Activated T-helper 17 cell treated with anti-CD3 and anti-CD28 coated beads, Interleukin-2, amount 50 U/mL, for 72 hours (primary cell): ENCODE measurements at places on chromosomes 4 and X. TPM values are rescaled to one million over a fixed set of nuclear protein-coding genes. Genes with fewer than 3 reads are reported as not detected.
A peak's percentile ranks its signal among the peaks of the same experiment; 100 is the strongest.

- ATAC-seq = no peak
These were observed 303.7 kb downstream of the HNRNPD start for GRCh38 chr4:82069883-82070638.

DNA sequence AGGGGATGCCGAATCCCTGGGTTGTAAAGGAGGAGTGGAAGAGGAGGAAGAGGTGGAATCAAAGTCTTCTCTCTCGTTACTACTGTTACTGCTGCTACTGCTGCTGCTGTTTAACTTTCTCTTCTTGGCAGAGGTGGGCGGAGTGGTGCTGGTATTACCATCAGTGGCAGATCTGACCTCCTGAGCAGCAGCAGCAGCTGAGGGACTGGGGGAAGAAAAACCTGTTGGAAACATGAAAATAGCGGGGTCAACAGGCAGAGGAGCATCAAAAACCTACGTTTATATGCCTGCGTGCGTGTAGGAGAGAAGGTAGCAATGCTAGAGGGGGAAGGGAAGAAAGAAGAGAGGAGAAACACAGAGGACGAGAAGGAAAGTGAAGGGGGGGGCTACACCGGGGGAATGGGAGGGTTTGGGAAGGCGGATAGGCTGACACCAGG, 339 bp downstream of the CUL4B start:
- ATAC-seq = peak; percentile 66

- no peak for ATAC-seq
These were observed 1.3 kb upstream of the FAT1 start for GRCh38 chr4:186724864-186725468.

DNA sequence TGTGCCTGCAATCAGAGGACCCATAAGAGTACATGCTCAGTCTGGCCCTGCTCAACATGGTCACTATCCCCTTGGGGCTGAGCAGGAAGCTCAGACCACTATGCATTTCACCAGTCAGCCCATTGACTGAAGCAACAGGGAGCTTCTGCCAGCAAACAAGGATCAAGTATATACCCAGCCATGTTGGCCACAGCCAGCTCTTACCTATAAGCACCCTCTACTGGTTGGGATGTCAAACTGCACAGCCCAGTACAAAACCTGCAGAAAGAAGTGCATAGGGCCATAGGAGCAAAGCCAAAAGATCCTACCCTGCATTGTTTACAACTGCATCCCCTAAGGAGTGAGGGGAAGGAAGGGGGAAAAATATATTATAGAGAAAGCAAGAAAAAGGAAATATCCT, 214.4 kb upstream of the CPEB2 start:
- no peak for ATAC-seq

- ATAC-seq = no peak
These were observed 58.8 kb upstream of the FTHL17 start for GRCh38 chrX:31130457-31131220.

- no peak for ATAC-seq
These were observed 319.1 kb downstream of the PCDH19 start for GRCh38 chrX:100090931-100091330.

DNA sequence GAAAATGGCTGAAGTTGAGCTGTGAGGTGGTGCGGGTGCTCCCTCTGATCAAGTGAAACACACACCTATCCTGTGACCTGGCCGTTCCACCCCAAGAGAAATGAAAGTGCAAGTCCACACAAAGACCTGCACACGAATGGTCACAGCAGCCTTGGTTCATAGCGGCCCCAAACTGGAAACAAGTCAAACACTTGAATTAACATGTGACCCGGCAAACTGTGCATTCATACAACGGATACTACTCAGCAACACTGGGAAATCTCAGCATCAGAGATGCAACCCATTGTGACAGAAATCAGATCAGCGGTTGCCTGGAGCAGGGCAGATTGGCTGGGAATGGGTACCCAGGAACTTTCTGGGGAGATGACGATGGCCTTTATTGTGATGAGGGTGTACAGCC, 7.6 kb downstream of the G6PD start:
- no peak for ATAC-seq

DNA sequence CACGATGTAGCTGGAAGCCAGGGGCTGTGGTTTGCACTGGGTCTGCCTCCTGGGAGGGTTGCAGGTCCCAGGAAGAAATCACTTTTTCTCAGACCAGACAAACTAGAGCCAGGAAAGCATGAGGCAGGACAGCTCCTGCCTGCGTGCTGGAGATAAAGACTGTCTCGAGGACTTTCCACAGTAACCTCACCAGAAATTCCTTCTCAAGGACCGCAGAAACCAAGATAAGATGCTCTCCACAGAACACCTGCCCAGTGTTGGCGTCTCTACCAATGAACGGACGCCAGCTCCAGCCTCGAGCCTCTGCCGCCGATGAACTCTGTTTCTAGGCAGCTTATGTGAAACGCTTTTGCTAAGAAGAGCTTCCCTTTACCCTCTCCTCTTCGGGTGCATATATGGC, 76.9 kb upstream of the AFAP1 start:
- ATAC-seq = no peak

GRCh38 chr4:188930822-188931221, 791.6 kb downstream of the TRIML1 start:
- no peak for ATAC-seq

DNA sequence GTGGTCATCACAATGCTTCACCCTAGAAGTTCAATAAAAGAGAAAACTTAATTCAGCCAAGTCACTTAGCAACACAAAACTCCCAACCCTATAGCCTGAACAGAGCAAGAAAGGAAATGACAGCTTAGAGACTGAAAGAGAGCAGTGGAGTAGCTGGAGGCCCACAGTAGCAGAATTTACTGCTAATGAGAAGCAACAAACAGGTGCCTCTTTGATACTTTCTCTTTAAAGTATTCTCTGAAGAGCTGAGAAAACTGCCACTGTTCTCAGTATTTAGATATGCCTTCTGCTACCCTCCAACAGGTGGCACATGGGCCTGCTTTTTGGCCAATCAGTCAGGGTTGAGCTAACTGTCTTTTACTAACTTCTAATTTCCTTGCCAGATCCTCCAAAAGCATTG, 240.0 kb downstream of the GPC3 start:
- no peak for ATAC-seq

- no peak for ATAC-seq
These were observed 190.7 kb downstream of the RPA4 start for GRCh38 chrX:97074400-97074799.

DNA sequence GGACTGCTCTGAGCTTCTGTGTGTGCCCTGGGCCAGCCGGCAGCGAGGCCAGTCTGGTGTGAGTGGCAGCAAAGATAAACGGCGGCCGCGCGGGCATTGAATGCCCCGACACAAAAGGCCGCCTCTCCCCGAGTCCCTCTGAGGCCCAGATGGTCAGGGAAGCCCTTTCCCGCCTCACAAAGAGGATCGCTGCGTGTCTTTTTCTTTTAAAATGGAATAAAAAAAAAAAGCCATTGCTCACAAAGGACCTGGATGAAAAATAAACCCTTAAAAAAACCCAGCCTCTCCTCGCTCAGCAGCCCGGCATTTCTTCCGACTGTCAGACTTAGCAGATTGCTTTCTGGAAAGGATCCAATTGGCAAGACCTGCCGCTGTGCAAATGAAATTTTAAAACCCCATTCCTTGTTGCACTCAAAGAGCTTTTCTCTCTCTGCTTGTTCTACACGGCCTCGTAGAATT, 578.7 kb downstream of the BCOR start:
- no peak for ATAC-seq

DNA sequence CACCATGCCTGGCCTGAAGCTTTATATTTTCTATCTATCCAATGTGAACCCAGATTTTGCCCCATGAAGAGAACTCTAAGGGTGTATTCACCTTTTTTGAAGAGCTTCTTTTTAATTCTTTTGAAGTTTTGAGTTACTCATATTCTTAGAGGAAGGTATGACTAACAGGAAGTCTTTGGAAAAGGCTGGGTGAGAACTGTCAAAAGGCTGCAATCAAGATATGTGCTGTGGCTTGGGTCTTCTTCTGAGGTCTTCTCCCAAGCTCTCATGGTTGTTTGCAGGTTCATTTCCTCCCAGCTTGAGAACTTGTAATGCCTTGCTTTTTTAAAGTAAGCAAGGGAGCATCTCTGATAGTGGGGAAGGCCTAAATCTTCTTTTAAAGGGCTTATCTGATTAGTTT, 3.1 kb upstream of the C4orf17 start:
- ATAC-seq = peak; percentile 96

GRCh38 chr4:88865466-88865865, 167.8 kb upstream of the NAP1L5 start:
- ATAC-seq = no peak

DNA sequence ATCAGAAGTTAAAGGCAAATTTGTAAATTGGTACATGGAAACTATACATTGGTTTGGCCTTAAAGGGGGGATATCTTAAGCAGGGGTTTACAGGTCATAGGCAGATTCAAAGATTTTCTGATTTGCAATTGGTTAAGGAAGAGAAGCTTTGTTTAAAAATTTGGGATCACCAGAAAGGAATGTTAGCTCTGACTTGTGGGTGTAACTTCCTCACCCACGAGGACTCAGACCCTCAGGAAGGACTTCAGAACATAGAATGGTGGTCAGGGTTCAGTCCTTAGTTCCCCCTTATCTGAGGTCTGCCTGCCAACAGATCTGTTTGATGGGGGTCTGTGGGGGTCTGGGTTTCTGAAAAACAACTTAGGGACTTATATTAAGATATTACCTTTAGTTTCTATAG, 427.4 kb upstream of the DIPK2B start:
- no peak for ATAC-seq

DNA sequence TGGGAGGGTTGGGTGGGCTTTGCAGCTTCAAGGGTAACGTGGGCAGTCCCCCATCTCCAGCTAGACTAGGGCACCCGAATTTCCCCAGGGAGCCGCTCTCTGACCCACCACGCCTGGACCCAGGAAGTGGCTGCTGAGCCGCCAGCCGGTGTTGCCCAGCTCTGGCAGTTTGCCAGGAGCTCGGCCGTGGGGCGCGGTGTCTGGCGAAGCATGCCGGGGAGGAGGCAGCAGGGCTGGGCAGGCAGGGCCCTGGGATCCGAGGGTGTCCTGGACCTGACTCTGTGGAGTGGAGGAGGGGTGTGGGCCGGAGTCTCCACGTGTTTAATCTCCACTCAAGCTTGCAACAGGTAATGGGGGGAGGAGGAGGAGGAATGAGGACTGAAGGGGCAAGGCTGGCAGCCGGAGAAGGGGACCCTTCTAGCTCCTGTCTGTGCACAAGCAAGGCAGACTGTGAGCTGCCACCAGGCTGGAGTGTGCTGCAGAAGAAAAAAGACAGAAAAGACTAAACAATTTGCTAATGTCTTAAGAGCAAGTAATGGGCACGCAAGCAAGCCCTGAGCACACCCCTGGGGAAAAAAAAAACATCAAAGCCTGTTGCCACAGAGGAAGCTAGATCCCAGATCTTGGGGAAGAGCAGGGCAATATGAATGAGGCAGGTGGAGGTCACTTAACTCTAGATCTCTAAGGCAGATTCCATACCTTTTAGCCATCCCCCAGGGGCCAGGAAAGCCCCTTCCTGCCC, 2.4 kb downstream of the LONRF3 start:
- no peak for ATAC-seq

- no peak for ATAC-seq
These were observed 173.1 kb upstream of the ANK2 start for GRCh38 chr4:112876316-112876715.

DNA sequence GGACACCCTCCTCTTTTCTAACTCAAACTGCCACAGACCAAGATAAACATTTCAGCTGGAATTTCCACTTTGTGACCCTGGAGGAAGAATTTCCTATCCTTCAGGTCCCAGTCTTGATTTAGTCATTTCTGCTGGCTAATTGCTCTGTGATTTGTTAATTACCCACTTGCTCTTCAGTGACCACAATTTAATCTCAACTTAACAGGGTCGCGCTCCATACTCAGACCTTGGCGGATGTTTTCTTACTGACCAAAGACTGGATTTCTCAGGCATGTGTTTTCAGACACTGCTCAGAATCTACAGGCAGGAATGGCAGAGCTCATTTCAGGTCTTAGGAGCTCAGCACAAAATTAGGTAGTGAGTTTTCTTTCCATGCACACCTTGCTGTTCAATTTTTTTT, 188.9 kb downstream of the ASMT start:
- ATAC-seq = no peak

DNA sequence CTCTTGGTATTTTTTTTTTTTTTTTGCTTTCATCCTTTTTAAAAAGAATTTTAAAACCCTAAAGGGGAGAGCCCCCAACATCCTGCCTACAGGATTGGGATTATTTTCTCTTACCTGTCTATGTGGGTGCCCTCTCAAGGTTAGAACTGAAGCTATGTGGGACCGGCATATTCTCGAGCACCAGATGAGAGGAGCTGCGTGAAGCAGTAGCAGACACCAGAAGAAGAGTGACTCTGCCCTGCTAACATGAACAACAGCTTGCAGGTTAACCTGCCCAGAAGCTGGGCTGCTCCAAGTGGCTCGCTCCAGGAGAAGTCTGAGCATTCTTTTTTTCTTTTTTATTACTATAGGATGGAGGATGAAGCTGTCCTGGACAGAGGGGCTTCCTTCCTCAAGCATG, 102.6 kb upstream of the SLC4A4 start:
- ATAC-seq = no peak

DNA sequence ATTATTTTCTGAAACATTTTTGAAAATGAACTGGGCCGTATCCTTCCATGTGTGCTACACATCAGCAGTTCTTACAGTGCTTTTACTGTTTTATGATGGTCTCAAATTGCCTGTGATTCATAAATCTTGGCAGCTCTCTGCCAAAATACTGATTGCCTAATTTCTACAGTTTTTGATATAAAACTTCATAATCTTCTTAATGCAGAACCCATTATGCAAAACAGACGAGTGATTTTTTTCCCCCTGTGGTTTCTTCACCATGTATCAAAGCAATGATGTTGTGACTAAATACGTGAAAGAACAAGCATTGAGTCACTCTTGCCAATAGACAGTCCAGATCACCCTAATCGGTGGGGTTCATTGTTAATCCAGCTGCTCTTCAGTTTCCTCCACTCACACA, 156.4 kb upstream of the WDR1 start:
- ATAC-seq = peak; percentile 62

DNA sequence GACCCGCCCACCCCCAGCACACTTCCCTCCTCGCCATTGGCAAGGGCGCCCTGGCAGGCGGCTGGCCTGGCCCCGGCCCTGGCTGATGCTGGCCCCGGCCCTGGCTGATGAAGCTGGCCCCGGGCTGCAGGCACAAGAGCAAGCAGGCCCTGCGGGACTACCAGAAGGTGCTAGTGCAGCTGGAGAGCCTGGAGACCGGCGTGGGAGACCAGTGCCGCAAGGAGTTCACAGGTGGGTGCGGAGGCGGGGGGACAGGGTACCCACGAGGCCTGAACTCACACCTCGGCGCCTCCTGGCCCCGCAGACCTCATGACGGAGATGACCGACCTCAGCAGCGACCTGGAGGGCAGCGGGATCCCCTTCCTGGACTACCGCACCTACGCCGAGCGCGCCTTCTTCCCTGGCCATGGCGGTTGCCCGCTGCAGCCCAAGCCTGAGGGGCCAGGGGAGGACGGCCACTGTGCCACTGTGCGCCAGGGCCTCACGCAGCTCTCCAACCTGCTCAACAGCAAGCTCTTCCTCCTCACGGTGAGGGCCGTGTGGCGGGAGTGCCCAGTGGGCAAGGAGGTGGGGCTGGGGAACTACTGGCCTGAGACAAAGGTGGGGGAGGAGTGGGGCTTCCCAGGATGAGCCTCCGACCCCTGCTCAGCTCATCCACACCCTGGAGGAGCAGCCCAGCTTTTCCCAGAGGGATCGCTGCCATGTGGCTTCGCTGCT, 6.1 kb upstream of the SRPK3 start:
- ATAC-seq = no peak

Gene TNIP2
- 110 TPM for total RNA-seq

Gene PLS3
- not detected for total RNA-seq

Gene POLN
- 8.0 TPM for total RNA-seq

Gene LIMCH1
- not detected for total RNA-seq

Gene MAGEA12
- not detected for total RNA-seq

Gene FGFR3
- not detected for total RNA-seq
